Sigmoid colon (tissue), 7 donors: ENCODE measurements at places on chromosomes 6 and 20. TPM values are rescaled to one million over a fixed set of nuclear protein-coding genes. Genes with fewer than 3 reads are reported as not detected.

Gene SLC52A3
- not detected for total RNA-seq

- DNase-seq = peak; percentile 15
Observed at GRCh38 chr6:157632821-157633220, 190.2 kb upstream of the SNX9 start.

GRCh38 chr6:16238057-16238962 lies at the start of gene GMPR:
Gene GMPR, plus strand, starts transcription at chr6:16238587. Its CDS starts 107 bp downstream, at chr6:16238694.
- peak; percentile 90 for DNase-seq

- DNase-seq = no peak
Observed at GRCh38 chr6:20427856-20428255, 26.2 kb downstream of the E2F3 start.

GRCh38 chr20:19416627-19417026 lies 204.2 kb downstream of the SLC24A3 start:
- DNase-seq = no peak

Gene OR2H1
- not detected for total RNA-seq

Gene OR12D3
- total RNA-seq = not detected

Gene PSORS1C1
- total RNA-seq = 0.71 TPM

Gene F13A1
- total RNA-seq = 189 TPM

Gene SLC29A1
- 167 TPM for total RNA-seq

- no peak for DNase-seq
Observed at GRCh38 chr6:168560126-168560525, 119.1 kb downstream of the SMOC2 start.

Gene CRYBG1
- total RNA-seq = 6.7 TPM

- DNase-seq = no peak
Observed at GRCh38 chr20:4449957-4450715, 271.6 kb upstream of the PRND start.

Gene MROH8
- total RNA-seq = 4.9 TPM

DNA sequence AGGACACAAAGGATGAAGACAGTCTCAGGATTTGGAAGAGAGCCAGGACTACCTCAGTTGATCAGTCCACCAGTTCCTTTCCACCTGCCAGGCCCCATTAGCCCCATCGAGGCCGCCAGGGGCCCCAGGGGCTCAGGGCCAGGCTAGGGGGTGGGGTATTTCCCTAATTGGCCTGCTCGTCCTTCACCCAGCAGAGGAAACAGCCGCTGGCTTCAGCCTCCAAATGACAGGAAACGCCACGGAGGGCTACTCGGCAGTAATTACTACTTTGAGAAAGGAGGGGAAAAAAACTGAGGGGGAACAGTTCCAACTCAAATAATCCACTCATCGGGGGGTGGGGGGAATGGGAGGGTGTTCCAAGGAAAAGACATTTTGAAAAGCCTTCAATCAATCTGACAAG lies 42.7 kb downstream of the MAFB start:
- no peak for DNase-seq

- DNase-seq = no peak
Observed at GRCh38 chr6:112237066-112237465, 17.3 kb downstream of the LAMA4 start.

DNA sequence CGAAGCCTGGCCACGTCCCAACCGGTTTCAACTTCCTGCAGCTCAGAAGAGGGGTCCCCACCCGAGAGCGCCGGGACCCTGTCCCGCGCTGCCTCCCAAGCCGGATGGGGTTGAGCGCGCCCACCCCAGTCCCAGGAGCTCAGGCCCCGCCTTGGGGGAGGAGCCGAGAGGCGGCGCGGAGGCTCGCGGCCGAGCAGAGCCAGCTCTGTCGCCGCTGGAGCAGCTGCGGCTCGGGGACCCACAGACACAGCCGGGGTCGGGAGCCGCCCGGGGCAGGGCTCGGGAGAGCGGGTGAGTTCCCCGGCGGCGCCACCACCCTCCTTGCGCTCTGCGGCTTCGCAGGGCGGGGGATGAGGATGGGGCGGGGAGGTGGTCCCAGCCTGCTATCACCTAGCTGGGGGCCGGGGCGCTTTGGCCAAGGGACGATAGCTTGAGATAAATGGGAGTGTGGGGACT lies at the start of gene PPP1R16B:
TSS of gene PPP1R16B (plus strand) at position 196 of the 456 bp plus-strand sequence. CDS start 30,229 bp downstream, outside the sequence.
- DNase-seq = no peak

Gene DOK5
- 1.8 TPM for total RNA-seq

Gene NEDD9
- 21.4 TPM for total RNA-seq

GRCh38 chr20:37890643-37891042 lies 12.3 kb upstream of the VSTM2L start:
- DNase-seq = no peak

DNA sequence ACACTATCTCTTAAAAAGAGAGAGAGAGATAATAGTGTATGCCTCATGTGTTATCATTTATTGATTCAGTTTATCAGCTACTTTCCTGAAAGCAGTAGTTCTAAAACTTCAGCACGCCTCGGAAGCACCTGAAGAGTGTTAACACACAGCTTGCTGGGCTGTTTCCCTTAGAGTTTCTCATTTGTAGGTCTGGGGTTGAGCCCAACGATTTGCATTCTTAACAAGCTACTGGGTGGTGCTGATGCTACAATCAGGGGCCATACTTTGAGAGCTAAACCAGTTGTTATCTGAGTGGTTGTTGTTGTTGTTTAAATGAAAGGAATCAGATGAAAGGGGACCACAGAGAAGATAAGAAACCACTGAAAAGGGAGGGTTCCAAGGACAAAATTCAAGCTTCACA lies 32.6 kb downstream of the SIM1 start:
- no peak for DNase-seq

- no peak for DNase-seq
Observed at GRCh38 chr6:25831532-25832306, at the start of gene SLC17A1. Gene SLC17A1, minus strand, starts transcription at chr6:25832052. Its CDS starts 1,495 bp downstream, at chr6:25830557.

Gene LY86
- total RNA-seq = 2.7 TPM

DNA sequence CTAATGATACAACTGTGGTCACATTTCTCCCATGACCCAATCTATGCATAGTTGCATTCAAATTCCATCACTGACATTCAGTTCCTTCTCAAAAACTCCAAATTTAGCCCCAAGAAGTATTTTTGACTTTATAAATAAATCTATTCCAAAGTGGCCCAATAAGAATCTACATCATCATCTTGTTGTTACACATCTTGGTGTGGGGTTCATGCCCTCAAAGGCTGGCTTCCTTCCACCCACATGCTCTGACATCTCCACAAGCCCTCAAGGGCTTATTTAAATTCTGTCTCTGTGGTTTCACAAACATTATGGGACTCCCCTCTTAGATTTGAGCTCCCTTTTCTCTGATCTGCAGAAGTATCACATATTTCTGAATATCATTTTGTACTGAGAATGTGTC lies 585.3 kb upstream of the BTBD3 start:
- no peak for DNase-seq

DNA sequence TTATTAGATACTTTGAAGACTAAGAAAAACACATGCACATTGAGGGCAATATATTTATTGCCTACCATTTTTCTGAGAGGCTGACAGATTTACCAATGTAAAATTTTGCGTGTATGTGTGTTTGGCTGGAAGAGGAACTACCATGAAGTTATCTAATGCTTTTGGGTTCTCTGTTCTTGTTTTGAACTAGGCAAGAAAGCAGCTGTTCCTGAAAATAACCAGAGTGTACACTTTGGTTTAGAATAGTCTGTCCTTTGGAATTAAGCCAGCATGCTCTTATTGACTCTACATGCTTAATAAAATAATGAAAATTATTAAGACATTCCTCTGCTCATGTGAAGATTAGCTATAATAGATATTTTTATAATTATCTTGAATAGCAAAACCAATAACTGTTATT lies 129.2 kb downstream of the MYB start:
- DNase-seq = no peak

Gene DLL1
- 4.6 TPM for total RNA-seq

DNA sequence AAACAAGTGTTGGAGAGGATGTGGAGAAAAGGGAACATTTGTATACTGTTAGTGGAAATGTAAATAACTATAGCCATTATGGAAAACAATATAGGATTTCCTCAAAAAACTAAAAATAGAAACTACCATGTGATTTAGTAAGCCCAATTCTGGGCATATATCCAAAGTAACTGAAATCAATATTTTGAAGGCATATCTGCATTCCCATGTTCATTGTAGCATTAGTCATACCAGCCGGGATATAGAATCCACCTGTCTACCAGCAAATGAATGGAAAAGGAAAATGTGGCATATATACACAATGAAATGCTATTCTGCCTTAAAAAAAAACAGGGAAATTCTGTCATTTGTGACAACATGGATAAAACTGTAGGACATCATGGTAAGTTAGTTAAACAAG lies 15.3 kb upstream of the C6orf58 start:
- no peak for DNase-seq

Gene MPIG6B
- not detected for total RNA-seq

Gene LY6G6D
- not detected for total RNA-seq

Gene SNPH
- 8.1 TPM for total RNA-seq

GRCh38 chr6:46186583-46186982 lies 15.8 kb upstream of the ENPP5 start:
- no peak for DNase-seq

DNA sequence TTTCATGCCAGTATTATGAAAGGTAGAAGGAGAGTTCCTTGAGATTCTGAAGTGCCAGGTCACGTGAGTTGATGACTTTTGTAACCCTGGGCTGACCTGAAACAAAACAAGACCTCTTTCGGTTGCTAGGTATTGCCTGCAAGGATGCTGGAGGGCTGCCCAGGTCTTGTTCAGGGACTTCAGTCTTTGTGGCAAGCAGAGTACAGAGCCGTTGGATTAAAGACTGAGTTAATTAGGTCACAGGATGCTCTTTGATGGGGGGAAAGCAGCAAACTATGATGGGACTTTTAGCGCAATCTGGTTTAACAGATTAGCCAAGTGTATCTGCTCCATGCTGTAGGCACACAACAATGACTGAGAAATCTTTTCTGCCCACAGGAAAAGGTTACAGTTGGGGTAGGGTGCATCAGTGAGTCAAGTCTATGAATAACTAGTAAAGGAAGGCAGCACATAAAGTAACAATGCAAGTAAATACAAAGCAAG lies 12.8 kb upstream of the ELOVL5 start:
- no peak for DNase-seq

DNA sequence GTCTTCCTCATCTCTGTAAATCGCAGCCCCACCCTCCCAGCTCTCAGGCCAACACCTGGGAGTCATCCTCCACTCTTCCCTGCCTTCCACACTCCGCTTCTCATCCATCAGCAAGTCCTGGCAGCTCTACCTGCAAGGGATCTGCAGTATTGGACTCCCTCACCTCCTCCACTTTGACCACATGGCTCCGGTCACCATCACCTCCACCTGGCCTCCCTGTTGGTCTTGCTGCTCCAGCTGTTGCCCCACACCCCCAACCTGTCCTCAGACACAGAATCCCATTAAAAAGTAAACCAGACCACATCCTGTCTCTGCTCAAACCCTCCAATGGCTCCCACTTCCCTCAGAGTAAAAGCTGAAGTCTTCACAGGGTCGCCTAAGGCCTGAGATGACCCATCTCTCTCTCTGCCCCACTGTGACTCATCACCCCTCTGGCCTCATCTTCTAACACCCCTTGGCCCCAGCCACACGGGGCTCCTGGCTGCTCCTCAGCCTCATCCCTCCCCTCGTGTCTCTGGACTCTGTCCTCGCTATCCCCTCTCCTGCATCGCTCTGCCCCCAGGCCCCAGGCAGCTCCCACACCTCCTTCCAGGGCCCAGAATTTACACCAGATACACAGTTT lies 185.1 kb upstream of the SULF2 start:
- no peak for DNase-seq

Gene OTOR
- not detected for total RNA-seq

- DNase-seq = no peak
Observed at GRCh38 chr6:167409079-167409478, 84.2 kb downstream of the TTLL2 start.

DNA sequence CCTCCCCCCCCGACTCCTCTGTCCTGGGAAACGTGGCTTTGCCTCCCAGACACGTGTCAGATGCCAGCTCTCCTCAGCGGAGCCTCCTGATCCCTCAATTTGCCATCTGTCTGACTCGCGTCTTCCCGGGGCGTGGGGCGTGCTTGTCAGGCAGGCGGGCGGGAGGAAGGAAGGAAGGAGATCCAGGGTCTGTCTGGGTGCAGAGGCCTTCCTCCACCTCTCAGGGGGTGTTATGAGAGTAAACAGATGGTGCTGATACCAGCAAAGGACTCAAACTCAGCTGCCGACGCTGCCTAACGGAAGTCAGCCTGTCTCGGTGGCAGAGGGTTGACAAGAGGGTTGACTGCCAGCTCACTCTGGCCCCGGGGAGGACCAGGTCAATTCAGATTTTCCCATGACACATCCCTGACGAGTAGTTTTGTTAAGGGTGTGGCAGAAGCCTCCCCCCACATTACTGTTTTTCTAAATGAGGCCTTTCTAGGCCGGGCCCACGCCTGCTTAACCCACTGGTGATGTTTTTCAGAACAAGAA lies 17.0 kb downstream of the UQCC2 start:
- no peak for DNase-seq

DNA sequence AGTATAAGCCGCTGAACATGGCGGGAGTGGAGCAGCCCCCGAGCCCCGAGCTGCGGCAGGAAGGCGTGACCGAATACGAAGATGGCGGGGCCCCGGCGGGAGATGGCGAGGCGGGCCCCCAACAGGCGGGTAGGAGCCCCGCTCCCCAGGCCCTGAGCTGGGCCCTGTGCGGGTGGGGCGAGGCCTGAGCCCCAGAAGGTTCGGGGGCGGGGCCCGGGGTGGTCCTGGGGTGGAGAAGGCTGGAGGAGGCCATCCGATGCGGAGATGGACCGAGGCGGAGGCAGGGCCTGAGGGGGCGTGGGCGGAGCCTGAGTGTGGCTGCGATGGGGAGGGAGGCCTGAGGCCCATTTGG lies 7.1 kb downstream of the L3MBTL1 start:
- DNase-seq = no peak

- no peak for DNase-seq
Observed at GRCh38 chr6:17038316-17038715, 63.5 kb upstream of the STMND1 start.

- DNase-seq = no peak
Observed at GRCh38 chr6:100665041-100665380, 200.3 kb upstream of the SIM1 start.

DNA sequence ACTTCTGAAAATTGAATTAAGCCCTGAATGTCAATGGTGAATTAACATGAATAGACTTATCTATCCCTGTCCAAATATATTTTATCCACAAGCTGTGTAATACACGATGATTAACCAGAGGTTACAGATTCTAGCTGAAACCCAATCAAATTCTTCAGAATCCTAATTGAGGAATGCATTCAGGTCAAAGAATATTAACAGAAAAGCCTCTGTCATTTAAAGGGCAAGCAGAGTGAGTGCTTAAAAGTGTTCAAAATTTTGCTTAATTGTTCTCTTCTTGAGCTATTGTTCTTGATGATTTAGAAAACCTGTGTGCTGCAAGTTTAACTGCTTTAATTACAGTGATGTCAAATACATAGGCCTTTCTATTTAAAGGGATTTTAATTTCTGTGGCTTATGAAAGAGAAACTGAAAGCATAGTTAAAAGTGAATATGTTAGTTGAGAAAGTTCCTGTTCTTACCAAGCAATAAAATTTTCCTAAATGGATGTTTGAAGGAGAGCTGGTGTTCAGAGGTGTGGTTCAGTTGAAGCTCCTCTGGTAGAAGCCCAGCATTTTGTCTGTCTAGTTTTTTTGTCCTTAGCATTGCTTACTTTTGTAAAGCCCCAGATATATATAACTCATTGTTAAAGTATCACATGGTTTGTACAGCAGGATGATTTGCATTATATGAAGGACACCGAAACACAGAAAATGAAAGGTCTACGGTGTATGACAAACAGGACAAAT lies 466.3 kb upstream of the PLCB4 start:
- no peak for DNase-seq
